Stimulated activated CD4-positive, alpha-beta T cell treated with anti-CD3 and anti-CD28 coated beads, TNF-alpha, amount 100 ng/mL, for 48 hours (primary cell): ENCODE measurements at places on chromosomes 5 and 9.

- no peak for DNase-seq
Measured at GRCh38 chr9:110997847-110998246, 40.4 kb downstream of the LPAR1 start.

DNA sequence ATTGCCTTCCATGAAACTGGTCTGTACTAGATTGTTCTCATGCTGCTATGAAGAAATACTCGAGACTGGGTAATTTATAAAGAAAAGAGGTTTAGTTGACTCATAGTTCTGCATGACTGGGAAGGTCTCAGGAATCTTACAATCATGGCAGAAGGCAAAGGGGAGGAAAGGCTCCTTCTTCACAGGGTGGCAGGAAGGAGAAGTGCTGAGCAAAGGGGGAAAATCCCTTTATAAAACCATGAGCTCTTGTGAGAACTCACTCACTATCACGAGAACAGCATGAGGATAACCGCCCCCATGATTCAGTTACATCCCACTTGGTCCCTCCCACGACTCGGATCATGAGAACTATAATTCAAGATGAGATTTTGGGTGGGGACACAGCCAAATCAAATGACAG lies 163.2 kb downstream of the RFK start:
- DNase-seq: no peak

DNA sequence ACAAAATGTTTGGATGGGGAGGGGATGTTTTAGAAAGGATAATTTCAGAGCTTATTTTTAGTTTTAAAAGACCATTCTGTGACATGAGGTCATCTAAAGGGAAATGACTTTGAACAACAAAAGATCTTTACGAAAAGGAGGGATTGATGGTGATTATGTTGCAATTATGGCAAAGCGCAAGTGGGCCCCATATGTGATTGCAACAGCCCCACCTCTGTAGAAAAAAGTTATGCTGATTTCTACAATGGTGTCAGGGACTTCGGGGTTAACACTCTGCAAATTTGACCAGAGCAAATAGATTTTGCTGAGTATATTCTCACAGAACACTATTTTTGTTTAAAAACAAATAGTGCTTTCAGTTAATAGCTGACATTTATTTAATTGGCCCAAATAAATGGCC lies 312.8 kb downstream of the NSG2 start:
- no peak for DNase-seq

DNA sequence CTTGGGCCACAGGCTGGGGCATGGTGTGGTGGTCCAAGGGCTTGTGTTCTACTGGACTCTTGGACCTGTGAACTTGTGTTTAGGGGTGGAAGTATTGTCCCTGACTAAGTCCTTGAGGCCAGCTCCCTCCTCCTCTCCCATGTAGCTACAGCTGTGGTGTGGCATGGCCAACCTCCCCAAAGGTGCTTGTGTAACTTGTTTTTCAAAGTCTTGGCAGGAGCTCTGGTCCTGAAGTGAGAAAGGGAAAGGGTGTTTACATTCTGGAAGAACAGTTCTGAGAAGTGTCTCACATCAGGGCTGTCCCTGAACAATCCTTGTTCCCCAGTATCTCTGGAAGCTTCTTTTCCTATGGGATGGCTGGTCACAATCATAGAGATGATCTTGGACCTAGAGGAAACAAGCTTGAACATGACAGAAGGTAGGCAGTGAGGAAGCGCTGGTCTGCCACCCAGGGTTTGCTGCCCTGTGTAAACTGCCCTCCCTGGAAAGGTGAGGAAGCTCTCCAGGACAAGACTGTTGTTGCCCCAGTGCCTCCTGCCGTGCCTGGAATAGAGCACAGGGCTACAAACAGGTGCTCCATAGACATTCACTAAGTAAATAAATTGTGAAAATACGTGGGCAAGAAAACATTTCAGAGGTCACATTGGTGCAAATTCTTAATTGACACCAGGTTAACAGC lies 64.6 kb upstream of the KLF9 start:
- no peak for DNase-seq

DNA sequence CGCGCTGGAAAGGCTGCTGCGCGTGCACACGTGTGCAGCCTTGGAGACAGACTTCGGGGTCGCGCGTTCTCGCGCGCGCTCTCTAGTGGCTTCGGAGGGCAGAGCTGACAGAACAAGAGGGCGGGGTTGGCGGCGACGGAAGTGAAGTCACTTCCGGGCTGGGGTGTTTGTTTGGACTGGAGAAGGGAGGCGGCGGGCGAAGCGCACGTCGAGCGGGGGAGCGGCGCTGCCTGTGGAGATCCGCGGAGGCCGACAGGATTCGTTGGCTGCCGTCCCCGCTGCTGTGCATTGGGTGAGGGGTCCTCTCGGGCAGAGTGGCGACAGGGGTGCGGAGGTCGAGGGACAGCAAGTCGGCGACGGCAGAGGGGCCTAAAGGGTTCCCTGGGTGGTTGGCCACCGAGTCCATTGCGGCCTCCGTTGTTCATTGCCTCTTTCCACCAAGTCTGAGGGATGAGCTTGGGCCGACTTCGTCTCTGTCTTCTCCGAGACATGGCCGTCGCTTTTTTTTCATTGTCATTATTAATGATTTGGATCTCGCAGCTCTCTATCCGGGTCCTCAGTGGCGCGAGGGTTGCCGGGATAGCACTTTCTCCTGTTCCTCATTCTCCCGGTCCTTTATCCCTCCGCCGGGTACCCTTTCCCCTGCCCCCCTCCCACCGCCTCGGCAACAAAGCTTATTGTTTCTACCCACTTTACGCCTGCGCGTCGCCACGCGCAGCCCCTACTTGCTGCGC lies at the start of gene PAIP2:
PAIP2 (plus strand) TSS at position 166 of the 734 bp plus-strand sequence. CDS start 21,931 bp downstream, outside the sequence.
- peak; percentile 96 for DNase-seq

GRCh38 chr5:87029951-87030350 lies 237.7 kb upstream of the RASA1 start:
- DNase-seq: no peak

GRCh38 chr9:130846487-130847305 lies 11.6 kb downstream of the ABL1 start:
- no peak for DNase-seq

DNA sequence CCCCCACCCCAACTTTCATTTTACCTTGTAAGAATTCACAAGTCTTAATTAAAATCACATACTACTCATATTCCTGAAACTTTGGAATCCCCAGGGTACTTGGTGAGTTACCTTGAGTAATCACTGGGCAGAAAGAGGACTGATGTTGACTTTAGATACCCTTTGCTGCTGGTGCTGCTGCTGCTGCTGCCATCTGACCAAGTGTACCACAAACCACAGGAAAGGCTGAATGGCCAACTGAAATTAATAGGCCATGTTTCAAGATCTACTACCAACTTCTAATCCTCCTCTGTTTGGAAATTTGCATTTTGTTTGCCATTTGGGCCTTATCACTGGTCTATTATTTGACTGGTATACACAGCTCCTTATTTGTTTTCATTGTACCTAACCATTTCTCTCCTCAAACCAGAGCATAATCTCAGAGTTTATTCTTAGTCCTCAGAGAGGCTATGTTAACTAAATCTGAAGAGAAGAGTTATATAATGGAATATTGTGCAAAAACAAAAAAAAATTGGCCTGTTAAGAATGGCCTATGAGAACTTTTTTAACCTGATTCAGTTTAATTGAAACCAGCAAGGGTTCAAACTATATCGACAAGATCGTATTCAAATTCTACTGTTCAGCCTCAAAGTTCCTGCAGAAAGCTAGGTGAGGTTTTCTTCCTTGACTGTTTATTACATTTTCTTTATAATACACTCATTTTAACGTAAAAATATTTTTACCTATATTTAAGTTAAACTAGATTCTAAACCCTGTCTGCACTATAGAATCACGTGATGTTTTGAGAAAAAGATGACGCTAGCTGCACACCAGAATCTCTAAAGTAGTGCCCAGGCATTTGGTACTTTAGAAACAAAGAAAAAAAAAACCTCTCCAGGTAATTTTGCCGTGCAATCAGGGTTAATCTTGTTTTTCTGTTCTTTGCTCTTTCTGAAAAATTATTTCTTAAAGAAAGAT lies 13.1 kb downstream of the SELENOP start:
- no peak for DNase-seq

DNA sequence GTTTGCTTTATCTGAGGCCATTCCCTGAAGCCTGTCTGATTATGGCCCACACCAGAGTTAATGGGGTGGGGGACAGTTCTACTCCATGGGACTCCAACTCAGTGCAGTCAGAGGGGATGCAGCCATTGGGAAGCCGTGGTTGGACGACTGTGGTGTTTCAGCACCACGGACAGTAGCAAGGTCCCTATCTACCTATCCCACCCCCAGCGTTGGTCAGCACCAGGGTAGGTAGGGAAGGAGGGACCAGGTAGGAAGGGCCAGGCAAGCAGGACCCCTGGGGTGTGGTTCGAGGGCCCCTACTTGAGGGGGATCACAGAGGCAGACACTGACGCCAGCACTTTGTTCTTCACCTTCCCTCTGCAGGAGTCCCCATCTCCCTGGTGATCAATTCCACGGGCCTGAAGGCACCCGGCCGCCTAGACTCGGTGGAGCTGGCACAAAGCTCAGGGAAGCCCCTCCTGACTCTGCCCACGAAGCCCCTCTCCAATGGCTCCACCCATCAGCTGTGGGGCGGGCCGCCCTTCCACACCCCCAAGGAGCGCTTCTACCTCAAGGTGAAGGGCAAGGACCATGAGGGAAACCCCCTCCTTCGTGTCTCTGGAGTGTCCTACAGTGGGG lies 33.2 kb downstream of the HMCN2 start:
- no peak for DNase-seq

GRCh38 chr5:584846-585245 lies 27.3 kb upstream of the CEP72 start:
- DNase-seq: no peak

GRCh38 chr5:35598707-35599370 lies 18.8 kb upstream of the SPEF2 start:
- DNase-seq: no peak
